Type B pancreatic cell (in vitro differentiated cells): ENCODE measurements at places on chromosomes 3 and 15. TPM values are rescaled to one million over a fixed set of nuclear protein-coding genes. Genes with fewer than 3 reads are reported as not detected.

Gene ACKR4
- 0.29 and 1.9 TPM in 2 replicates for total RNA-seq

Gene KLHDC8B
- total RNA-seq: 42.1 and 57.6 TPM in 2 replicates

Gene LDHAL6B
- not detected in 2 replicates for total RNA-seq

Gene CDV3
- total RNA-seq: 153 and 162 TPM in 2 replicates

GRCh38 chr15:64232400-64232799 is 69.6 kb upstream of the PPIB start:
- no peak for DNase-seq

- DNase-seq: no peak
Observed at GRCh38 chr3:129398803-129399144, 29.7 kb downstream of the EFCAB12 start.

- DNase-seq: no peak
Observed at GRCh38 chr15:46039703-46040102, 404.9 kb downstream of the SQOR start.

- no peak for DNase-seq
Observed at GRCh38 chr3:882533-882932, 210.3 kb upstream of the CNTN6 start.

GRCh38 chr15:69808756-69809155 is 289.0 kb downstream of the TLE3 start:
- no peak for DNase-seq

GRCh38 chr15:43523646-43524045 is 6.2 kb downstream of the MAP1A start:
- DNase-seq: no peak
